ENCODE measurements at places on chromosomes 5 and 9. TPM values are rescaled to one million over a fixed set of nuclear protein-coding genes. Genes with fewer than 3 reads are reported as not detected.

Gene PCDHGA8
- 2.5 TPM for total RNA-seq

Gene PRUNE2
- total RNA-seq, result 15.6 TPM

Gene CDO1
- total RNA-seq, result 1.7 TPM

Gene CDKN2A
- 20.8 TPM for total RNA-seq

Gene CCL28
- 12.4 TPM for total RNA-seq

Gene TMEM174
- not detected for total RNA-seq

Gene PHF2
- total RNA-seq, result 26.4 TPM

Gene PCDHGA4
- 0.27 TPM for total RNA-seq

Gene NSUN2
- 134 TPM for total RNA-seq

Gene WDR38
- total RNA-seq, result not detected

Gene TAF1L
- not detected for total RNA-seq

DNA sequence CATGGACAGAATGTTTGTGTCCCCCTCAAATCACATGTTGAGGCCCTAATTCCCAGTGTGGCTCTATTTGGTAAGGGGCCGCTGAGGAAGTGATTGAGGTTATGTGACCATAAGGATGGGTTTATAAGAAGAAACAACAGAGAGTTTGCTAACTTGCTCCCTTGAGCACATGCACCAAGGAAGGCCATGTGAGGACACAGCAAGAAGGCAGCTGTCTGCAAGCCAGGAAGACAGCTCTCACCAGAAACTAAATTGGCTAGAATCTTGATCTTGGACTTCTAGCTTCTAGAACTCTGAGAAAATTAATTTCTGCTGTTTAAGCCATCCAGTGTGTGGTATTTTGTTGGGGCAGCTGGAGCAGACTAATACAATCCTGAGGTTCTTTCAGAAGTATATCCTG is 35.2 kb upstream of the CDC42SE2 start:
- H3K36me3 ChIP-seq, result no peaks in the 10 kb centered on the region
- peaks cover 17% of the 10 kb centered on the region for H3K4me1 ChIP-seq
- H3K27ac ChIP-seq, result no peak overlapping the region
- no peak for DNase-seq

DNA sequence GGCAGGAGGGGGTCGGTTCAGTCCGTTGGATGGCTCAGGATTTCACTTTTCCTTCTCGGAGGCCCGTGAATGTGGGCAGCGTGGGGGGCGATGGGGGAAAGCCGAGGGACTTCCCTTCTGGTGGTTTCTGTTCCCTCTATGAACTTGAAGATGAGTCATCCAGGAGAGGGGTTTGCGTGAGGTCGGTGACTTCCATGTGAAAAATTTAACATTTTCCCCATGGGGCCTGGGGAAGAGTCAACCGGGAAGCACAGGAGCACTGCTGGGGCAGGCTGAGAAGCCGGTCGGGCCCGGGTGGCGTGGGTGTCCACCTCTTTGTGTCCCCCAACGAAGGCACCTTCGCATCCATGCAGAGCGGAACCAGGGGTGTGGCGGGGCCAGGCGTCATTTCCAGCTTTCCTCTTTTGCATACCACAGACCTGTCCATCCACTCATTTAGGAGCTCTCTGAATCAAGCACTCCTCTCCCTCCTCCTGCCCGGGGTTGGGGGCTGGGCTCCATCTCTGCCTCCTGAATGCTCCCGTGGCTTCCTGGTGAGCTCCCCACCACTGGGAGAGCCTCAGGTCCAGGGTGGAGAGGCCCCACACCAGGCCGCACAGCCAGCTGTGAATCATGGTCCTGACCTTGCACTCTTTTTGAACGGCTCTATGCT is 68.4 kb downstream of the ANKRD33B start:
- no peaks in the 10 kb centered on the region for H3K27me3 ChIP-seq
- peak; percentile 78 for DNase-seq
- peaks cover 9% of the 10 kb centered on the region for H3K4me1 ChIP-seq
- no peaks in the 10 kb centered on the region for H3K36me3 ChIP-seq
- peak overlapping the region; percentile 13 for H3K4me3 ChIP-seq

- no peak overlapping the region for H3K4me3 ChIP-seq
- peak; percentile 52 for DNase-seq
- H3K36me3 ChIP-seq, result no peaks in the 10 kb centered on the region
- no peak overlapping the region for H3K27ac ChIP-seq
- H3K4me1 ChIP-seq, result no peaks in the 10 kb centered on the region
- no peaks in the 10 kb centered on the region for H3K27me3 ChIP-seq
These were observed 1.2 kb upstream of the INSL6 start for GRCh38 chr9:5186416-5187169.

GRCh38 chr5:137286025-137286610 is 213.0 kb downstream of the SPOCK1 start:
- H3K36me3 ChIP-seq, result no peaks in the 10 kb centered on the region
- DNase-seq, result no peak
- H3K27ac ChIP-seq, result no peak overlapping the region
- no peaks in the 10 kb centered on the region for H3K27me3 ChIP-seq
- H3K4me3 ChIP-seq, result no peak overlapping the region

GRCh38 chr5:27682600-27682999 is 644.2 kb upstream of the CDH9 start:
- H3K27ac ChIP-seq, result no peak overlapping the region
- no peaks in the 10 kb centered on the region for H3K36me3 ChIP-seq
- DNase-seq, result no peak
- H3K27me3 ChIP-seq, result no peaks in the 10 kb centered on the region
- H3K4me1 ChIP-seq, result no peaks in the 10 kb centered on the region
- no peak overlapping the region for H3K4me3 ChIP-seq

GRCh38 chr9:97394881-97395280 is 17.0 kb upstream of the TDRD7 start:
- no peaks in the 10 kb centered on the region for H3K27me3 ChIP-seq
- H3K4me3 ChIP-seq, result no peak overlapping the region
- H3K4me1 ChIP-seq, result peaks cover 5% of the 10 kb centered on the region
- H3K27ac ChIP-seq, result no peak overlapping the region
- no peak for DNase-seq

DNA sequence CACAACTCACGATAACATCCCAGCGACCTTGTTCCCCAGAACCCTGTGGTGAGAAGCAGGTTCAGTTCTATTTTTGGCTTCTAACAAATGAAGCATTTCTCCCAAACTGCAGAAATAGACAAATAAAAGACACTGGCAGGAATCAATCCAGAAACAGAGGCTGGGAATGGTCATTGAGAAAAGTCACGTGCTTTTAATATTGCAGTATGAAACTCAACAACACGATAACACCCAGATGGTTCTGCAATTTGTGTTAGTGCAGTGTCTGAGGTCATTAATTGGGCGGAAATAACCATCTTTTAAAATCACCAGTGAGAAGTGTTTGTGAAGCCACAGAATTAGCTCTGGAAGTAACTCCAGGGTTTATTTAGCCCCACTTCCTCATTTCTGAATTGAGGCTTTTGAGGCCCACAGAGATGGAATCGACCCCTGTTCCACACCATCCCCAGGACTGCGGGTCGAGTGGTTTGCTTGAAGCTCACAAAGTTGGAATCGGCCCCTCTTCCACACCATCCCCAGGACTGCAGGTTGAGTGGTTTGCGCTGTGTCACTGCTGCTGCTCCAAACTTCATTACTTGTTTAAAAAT is 164.7 kb upstream of the IRX4 start:
- no peaks in the 10 kb centered on the region for H3K4me1 ChIP-seq
- H3K27ac ChIP-seq, result no peak overlapping the region
- H3K36me3 ChIP-seq, result no peaks in the 10 kb centered on the region
- no peak for DNase-seq

GRCh38 chr5:73605223-73606087 is 20.5 kb upstream of the ARHGEF28 start:
- no peaks in the 10 kb centered on the region for H3K36me3 ChIP-seq
- no peak overlapping the region for H3K4me3 ChIP-seq
- DNase-seq, result no peak
- H3K27me3 ChIP-seq, result no peaks in the 10 kb centered on the region
- no peaks in the 10 kb centered on the region for H3K4me1 ChIP-seq

DNA sequence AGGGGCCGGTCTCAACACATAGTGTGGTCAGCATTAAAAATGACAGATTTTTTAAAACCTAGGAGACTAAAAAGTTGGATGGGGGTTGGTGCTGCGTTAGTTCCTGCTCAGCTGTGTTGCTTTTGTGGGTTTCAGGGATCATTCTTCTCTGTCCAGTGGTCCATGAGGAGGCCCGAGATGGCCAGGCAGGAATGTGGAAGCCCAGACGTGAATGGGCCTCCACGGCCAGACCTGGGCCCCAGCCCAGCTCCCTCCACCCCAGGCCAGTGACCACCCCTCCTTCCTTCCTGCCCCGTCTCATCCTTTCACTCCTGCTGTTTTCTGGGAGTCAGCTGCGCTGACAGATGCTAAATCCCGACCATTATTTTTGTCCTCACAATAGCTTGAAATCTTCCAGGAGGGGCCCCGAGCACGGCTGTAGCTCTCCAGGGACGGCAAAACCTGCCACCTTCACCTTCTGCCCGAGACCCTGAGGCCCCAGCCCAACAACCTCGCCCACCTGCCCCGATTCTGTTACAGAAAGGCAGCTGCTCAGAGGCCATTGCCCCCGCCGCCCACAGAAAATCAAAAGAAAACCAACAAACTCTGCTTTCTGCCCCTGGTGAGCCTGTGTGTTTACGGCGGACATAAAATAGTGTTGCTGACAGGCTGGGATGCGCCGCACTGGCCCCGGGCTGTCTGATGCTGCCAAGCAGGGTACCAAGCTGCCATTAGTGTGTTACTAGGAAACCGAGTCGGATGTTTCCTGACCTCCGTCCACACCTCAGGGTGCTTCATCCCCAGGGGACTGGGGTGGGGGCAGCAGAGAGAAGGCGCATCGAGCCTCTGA is 83.7 kb upstream of the SARDH start:
- no peak overlapping the region for H3K4me3 ChIP-seq
- no peak overlapping the region for H3K27ac ChIP-seq
- H3K27me3 ChIP-seq, result no peaks in the 10 kb centered on the region
- H3K36me3 ChIP-seq, result peaks cover 4% of the 10 kb centered on the region
- no peaks in the 10 kb centered on the region for H3K4me1 ChIP-seq

DNA sequence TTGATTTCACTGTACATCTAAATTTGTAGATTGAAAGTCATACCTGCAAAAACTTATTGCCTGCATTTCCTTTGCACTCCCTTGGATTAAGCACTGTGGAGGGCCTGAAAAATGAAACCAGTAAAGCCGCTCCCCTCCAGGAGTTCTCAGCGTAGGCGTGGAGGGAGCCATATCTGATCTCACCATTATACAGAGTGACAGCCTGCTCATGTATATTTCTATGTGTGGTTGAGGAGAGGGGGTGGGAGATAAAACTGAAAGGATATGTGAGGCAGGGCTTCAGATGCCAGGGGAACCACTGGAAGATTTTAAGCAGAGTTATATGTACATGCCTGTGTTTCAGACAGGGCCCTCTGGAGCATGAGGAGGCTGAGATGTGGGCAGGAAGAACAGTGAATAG is 303.0 kb downstream of the MSX2 start:
- H3K4me1 ChIP-seq, result no peaks in the 10 kb centered on the region
- no peaks in the 10 kb centered on the region for H3K27me3 ChIP-seq
- no peak for DNase-seq
- no peak overlapping the region for H3K4me3 ChIP-seq
- H3K27ac ChIP-seq, result no peak overlapping the region

GRCh38 chr5:2891781-2892180 is 140.3 kb upstream of the IRX2 start:
- H3K4me3 ChIP-seq, result no peak overlapping the region
- H3K4me1 ChIP-seq, result no peaks in the 10 kb centered on the region
- no peak overlapping the region for H3K27ac ChIP-seq
- no peaks in the 10 kb centered on the region for H3K36me3 ChIP-seq

DNA sequence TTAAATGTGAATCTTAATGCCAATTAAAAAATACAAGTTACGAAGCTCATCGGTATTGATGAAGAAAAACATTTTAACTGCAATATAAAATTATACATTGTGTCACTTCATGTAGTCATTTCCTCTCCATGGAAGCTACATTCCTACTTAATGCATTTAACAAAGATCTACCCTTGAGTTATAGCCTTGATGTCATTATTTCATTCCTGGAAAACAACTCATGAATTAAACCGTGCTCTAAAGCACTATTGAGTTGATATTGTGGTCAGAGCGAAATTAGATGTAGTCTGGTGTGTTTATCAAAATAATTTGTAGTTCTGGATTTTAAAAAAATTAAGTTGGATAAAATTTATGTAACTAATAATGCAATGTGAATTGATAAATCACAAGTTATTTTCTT is 11.1 kb downstream of the C5orf47 start:
- H3K27ac ChIP-seq, result no peak overlapping the region
- no peaks in the 10 kb centered on the region for H3K36me3 ChIP-seq
- no peak for DNase-seq
- no peaks in the 10 kb centered on the region for H3K4me1 ChIP-seq

GRCh38 chr5:116273448-116274242 is 188.8 kb downstream of the COMMD10 start:
- DNase-seq, result no peak
- H3K27me3 ChIP-seq, result no peaks in the 10 kb centered on the region
- H3K36me3 ChIP-seq, result no peaks in the 10 kb centered on the region
- H3K27ac ChIP-seq, result no peak overlapping the region

- DNase-seq, result no peak
- H3K4me3 ChIP-seq, result no peak overlapping the region
- H3K4me1 ChIP-seq, result no peaks in the 10 kb centered on the region
- H3K27me3 ChIP-seq, result no peaks in the 10 kb centered on the region
- no peaks in the 10 kb centered on the region for H3K36me3 ChIP-seq
- no peak overlapping the region for H3K27ac ChIP-seq
These were observed 10.3 kb upstream of the CRHBP start for GRCh38 chr5:76942581-76942980.
